ENCODE measurements at places on chromosomes 3 and 15.

DNA sequence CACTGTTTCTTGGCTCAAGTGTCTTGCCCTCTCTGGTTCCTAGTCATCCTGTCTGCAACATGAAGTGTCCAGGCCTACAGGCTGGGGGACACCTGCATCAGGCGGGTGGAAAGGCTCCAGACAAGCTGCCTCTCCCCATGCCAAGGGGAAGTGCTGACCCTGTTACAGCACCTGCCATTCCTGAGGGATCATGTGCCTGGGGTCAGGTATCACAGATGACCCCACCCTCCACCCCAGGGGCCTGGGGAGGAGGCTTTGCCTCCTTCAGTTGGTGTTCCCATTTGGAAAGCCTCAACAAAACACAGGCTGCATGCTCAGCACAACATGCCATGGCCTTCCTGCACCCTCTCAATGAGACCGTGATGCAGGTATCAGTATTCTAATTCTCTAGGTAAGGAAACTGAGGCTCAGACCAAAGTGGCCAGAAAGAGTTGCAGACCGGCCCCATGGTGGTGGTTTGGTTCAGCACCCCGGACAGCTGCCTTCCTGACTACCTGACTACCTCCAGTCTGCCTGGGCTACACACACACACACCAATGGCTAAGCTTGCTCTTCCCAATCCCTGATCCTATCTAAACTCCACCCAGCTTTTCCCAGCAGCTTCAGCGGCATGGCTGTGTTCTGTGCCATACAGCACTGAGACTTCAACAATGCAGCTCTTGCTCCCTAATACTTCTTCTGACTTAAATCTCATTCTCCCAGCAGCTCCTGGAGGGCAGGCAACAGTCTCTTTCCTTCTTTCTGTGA lies 69.7 kb upstream of the LINGO1 start:
- no peak for DNase-seq

- DNase-seq: no peak
These were observed 41.3 kb upstream of the CORO2B start for GRCh38 chr15:68537506-68537905.

DNA sequence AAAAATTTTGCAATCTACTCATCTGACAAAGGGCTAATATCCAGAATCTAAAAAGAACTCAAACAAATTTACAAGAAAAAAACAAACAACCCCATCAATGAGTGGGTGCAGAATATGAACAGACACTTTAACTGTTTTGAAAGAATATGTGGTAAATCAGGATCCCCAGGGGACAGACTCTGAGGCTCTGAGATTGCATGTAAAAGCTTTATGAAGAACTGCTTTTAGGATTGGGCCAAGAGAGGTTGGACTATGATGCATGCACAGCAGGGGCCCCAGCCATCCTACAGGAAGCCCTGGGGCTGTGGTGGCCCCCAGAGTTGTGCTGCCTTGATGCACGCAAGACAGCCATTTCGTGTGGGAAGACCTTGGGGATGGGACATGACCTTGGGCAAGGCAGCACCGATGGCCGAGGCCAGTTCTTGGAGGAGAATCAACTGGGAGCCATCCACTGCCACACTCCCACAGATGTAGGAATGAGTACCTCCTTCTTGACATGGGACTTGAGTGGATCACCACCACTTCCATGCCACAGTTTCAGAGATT lies 298.1 kb upstream of the THBS1 start:
- DNase-seq: no peak

GRCh38 chr15:74565381-74566085 lies 24.5 kb downstream of the ARID3B start:
- DNase-seq: no peak
